SIG-M5 (cell line): ENCODE measurements at places on chromosomes 4 and X.

DNA sequence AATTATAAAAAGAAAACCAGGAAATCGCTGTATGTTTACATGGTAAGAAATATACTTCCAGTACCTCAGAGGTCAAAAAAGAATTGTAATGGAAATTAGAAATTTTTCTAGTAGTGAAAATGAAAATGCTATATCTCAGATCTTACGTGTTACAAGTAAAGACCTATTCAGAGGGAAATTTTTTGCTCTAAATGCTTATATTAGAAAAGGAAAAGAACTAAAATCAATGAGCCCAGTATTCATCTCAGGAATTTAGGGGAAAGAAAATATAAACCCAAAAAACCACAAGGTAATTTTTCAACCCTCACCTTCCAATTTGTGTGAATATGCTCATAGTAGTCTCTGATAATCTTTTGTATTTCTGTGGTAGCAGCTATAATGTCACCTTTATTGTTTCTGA lies 145.6 kb downstream of the RAP1GDS1 start:
- DNase-seq: no peak

- DNase-seq: peak; percentile 78
Measured at GRCh38 chr4:2330091-2331042, 68.5 kb upstream of the MXD4 start.

- DNase-seq: no peak
Measured at GRCh38 chr4:7158081-7158750, 34.1 kb upstream of the SORCS2 start.

GRCh38 chrX:39840133-39840532 lies 257.6 kb downstream of the BCOR start:
- DNase-seq: no peak

DNA sequence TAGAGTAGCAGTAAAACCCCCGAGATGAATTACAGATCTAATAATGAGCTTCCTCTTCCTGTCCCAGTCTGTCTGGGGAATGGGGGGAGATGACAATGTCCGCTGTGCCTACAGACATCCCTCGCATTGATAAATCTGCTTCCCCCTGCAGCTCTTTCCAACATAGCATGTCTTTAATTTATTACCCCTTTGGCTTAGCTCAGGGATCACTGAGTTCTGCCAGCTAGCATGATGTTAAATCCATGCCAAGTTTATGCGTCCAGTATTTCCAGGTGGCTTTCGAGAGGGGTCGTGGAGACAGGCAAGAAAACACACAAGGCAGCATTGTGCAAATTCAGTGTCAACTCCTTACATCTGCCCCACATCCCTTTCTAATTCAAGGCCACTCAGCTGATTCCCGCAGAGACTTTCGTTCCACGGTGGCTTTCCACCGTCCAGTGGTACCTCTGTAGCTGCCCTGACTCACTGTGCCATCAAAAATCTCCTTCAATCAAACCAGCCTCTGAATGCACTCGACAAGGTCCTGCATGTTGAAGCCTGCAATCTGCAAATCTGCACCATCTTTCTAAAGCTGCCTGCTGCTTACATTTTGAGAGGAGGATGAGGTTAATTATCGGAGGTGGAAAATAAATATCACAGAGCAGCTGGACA lies 75.1 kb downstream of the MXRA5 start:
- no peak for DNase-seq

DNA sequence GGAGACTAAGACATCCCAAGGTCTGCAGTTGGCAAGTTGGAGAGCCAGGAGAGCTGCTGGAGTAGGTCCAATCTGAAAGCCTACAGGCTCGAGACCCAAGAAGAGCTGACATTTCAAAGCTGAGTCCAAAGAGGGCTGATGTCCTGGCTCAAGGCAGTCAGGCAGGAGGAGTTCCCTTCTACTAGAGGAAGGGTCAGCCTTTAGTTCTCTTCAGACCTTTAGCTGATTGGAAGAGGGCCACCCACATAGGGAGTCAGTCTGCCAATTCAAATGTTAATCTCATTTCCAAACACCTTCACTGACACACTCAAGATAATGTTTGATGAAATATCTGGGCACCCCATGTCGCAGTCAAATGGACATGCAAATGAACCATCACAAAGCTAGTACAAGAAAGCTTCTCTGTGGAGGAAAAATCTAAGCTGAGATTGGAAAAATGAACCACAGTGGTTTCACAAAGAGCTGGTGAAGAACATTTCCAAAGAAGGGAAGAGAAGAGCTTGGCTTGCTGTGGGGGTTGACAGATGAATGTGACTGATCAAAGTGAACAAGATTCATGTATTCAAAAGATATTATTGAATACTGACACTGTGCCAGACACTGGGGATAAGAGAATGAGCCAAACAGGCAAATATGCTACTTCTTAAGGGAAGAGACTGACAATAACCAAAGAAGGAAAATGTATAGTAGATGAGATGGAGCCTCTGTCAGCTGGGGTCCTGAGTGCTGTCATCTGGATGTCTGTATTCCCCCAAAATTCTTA lies 61.2 kb downstream of the STK32B start:
- DNase-seq: no peak

DNA sequence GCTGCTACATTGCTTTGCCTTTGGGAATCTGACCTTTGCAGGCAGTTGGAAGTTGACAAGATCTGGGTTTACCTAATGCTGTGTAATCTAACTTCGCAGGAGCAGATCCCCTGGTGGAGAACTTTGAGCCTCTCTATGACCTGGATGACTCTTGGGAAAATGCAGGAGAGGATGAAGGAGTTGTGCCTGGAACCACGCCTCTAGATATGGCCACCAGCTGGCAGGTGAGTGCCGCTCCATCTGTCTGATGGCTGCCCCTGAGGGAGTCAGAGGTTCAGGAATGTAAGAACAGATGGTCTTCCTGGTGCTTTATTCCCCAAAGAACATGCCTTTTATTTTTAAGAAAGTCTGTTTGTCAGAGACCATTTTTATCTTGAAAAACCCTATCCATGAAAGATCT lies 109.3 kb downstream of the NFKB1 start:
- no peak for DNase-seq
